ENCODE measurements at places on chromosomes 1 and 21.

DNA sequence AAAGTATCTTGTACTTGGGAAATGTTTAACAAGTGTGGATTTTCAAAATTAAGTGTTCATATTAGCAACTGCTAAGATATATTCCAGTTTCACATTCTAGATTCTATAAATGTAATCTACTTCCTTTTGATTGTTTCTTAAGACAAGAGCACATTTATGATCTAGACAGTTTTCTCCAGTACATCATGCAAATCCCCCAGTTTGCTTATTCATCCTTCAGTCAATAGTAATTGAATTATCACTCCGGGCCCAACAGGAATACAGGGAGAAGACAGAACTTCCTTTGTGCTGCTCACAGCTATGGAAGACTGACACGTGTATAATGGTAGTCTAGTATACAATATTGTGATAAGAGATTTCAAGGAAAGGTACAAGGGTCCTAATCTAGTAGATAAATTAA, 14.5 kb downstream of the PLA2G4A start:
- no peak for DNase-seq

DNA sequence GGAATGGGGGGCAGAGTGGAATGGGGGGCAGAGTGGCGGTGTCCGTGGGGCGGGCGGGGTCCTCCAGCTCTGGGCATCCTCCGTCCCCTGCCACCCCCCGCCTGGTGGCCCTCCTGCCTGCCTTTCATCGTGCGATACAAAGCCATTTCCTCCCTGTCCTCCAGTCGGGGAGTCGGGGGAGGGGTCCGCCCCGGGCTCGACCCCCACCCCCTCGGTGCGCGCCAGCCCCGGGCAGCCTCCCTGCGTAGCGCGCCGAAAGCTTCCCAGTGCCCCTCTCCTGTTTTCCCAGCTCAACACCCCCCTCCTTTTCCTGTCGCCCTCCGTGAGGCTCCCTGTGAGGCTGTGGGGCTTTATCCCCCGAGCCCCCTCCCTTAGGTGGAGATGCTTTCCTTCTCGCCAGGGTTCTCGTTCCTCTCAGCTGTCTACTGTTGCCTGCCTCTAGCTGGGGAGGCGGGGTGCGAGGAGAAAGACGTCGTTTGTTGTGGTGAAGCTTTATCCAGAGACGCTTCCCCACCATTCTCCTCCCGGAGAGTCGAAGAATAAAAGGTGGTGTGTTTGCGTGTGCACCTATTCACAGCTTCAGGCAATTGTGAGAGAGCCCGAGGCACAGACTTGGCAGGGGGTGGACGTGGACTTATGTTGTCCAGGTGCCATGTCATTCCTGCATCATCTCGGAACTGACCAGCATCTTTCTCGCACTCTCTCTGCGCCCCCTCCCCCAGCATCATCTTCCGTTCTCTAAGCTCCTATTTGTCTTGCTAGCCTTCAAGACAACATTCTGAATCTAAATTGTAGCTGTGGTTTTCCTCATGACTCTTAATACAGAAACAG, 848 bp downstream of the DNM3 start:
- DNase-seq, result peak; percentile 59

DNA sequence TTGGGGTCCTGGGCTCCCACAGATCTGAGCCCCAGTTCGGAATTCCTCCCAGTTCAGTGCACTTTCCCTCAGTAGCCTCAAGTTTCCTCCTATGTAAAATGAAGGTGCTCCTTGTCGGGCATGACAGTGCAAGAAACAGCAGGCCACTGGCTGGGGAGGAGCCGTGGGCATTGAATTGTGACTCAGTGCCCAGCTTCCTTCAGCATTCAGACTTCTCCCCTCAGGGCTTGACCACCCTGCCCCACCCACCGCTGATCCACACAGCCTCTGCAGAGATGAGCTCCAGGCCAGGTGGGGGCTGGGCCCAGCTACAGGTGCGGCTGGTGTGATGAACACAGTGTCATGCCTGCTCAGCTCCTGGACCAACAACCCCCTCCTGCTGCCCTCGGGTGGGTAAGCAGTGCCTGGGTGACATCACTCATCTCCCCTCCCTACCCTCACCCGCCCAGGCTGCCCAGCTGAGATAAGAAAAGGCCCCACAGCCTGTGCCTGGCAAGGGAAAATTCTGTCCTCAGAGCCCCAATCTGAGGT, 4.9 kb downstream of the MOB3C start:
- DNase-seq, result no peak

DNA sequence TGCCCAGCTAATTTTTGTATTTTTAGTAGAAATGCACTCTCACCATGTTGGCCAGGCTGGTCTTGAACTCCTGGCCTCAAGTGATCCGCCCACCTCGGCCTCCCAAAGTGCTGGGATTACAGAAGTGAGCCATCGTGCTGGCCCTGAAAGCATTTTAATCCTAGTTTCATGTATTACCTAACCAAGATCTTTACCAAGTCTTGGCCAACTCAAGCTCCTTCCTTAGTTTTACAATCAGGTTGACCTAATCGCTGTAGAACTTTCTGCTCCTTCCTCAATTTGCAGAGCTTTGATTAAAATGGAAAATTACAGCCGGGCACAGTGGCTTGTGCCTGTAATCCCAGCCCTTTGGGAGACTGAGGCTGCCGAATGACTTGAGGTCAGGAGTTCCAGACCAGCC, 3.2 kb upstream of the TMEM63A start:
- DNase-seq, result no peak

DNA sequence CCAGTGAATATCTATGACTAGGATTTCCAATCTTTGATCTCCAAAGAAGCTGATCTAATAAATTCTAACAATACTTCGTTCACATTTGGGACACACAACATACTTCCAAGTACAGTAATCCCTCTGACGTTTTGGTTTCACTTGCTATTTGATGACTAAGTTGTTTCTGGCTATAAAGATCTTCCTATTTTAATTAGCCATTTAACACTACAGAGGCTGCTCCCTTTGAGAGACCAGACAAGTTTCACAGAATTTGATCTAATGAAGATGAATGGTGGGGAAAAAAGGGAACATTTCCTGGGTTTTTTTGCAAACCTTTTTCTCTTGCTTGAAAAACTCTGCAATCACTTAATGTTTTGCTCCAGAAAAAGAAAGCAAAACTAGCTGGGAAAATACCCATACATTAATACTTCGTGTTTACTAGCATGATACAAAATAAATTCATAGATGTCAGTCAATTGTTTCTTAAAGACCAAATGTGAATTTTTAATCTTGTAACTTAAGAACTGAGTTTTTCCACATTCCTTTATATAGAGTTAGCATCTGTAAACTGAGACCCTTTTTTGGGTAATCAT, 28.0 kb upstream of the GLIS1 start:
- no peak for DNase-seq

- no peak for DNase-seq
These were observed 138.6 kb upstream of the NGF start for GRCh38 chr1:115476616-115477015.

DNA sequence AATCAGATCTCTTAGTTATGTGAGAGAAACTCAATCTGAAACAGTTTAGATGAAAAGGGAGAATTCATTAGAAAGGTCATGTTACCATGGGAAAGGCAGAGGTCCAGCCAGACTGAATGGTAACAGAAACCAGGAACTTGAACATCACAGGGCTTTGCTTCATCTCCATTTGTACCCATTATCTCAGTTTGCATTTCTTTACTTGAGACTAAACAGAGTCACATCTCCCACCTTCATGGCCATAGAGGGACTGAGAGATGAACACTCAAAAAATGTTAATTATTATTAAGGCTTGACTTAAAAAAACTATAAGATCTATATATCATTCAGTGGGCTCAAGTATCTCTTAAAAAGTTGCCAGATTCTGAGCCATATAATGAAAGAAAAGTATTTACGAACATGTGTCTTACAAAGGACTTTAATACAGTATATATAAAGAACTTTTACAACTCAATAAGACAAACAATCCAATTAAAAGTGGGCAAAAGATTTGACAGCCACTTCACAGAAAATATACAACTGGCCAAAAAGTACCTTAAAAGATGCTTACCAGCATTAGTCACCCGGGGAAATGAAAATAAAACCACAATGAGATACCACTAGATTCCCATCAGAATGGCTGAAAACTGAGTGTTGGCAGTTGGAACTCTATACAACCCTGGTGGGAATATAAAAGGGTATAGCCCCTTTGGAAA, 13.2 kb downstream of the KYAT3 start:
- no peak for DNase-seq

DNA sequence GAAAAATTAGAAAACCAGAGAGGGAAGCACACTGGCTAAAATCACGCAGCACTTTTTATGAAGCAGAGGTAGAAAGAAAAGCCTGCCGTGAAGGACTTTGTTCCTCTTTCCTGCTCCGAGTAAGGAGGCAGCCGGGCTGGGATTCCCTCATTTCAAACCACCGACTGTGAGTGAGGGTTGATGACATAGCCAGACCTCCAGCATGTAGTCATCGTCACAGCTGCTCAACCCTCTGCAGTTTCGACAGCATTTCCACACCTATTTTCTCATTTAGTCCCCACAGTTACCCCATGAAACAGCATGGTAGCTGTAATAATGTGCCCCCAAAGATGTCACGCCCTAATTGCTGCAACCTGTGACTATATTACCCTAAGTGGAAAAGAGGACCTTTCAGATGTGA, 35.3 kb downstream of the FCRL5 start:
- DNase-seq, result no peak

DNA sequence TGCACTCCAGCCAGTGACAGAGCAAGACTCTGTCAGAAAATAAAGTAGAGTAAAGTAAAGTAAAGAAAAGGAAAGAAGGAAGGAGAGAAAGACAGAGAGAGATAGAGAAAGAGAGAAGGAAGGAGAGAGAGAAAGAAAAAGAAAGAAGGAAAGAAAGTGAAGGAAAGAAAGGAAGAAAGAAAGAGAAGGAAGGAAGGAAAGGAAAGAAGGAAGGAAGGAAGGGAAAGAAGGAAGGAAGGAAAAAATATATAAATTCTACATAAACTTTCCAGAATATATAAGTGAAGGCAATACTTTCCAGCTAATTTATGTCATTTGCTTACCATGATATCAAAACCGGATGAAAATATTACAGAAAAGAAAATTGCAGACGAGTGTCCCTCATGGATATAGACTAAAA, 71.7 kb upstream of the GPR52 start:
- no peak for DNase-seq

GRCh38 chr1:10979483-10979920, 33.0 kb upstream of the TARDBP start:
- peak; percentile 78 for DNase-seq

DNA sequence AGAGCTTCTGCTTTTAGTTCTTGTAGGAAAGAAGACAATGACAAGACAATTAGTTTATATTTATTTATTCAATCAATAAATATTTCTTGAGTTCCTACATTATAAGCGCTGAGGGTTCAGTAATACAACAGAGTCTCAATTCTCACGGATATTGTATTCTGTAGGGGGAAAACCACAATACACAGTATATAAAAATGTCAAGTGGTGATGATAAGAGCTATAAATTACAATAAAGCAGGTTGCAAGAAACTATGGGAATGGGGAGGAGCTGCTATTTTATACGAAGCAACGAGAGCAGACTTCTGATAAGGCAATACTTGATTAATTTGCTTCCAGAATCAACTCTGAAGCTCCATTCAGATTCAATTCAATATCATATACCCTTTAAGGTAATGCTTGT, 10.6 kb upstream of the XCL1 start:
- no peak for DNase-seq

DNA sequence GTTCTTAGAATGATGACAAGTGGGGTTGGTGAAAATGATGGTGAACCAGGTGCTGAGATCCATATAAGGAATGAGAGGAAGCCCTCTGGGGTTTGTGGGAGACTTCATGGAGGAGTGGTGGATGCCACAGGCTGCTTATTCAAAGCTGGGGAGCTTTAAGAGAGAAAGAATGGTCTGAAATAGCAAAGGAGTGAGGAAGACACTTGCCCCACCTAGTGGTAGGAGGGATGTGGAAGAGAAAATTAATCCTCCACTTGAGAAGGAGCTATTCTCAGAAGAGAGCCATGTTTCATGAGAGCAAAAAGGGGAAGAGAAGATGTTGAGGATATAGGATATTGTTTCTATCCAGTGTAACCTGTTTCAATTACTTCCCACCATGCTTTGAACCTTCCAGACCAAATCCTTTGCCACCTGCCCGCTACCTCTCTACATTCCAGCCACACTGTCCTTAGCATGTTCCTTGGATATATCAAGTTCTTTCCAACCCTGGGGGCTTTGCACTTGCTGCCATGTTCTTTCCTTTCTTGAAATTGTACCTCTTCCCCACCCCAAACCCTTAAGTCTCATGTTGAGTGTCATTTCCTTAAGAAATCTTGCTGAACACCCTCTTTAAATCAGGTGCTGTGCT, 19.6 kb upstream of the ZNF648 start:
- no peak for DNase-seq

DNA sequence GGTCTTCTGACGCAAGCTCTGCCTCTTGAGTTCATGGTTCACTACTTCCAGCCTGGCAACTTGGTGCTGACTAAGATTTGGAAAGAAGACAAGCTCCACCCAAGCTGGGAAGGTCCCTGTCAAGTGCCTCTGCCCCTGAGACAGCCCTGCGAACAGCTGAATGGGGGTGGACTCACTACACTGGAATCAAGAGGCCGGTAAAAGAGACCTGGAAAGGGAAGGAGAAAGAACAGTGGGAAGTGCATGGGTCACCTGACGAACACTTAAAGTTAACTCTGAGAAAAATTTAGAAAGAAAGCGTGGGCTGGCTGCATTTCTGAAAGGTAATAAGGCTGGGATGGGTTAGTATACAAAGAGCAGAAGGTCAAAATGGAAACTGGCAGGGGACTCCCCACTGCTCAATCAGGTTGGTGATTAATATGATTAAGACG, 26.1 kb upstream of the ZNF496 start:
- DNase-seq, result no peak

- DNase-seq, result no peak
These were observed 43.6 kb upstream of the ETV3 start for GRCh38 chr1:157181790-157182189.

- peak; percentile 2 for DNase-seq
These were observed 13.8 kb upstream of the POGZ start for GRCh38 chr1:151472856-151473731.
